ENCODE measurements at places on chromosomes 2 and 18. TPM values are rescaled to one million over a fixed set of nuclear protein-coding genes. Genes with fewer than 3 reads are reported as not detected.

- no peaks in the 10 kb centered on the region for H3K4me1 ChIP-seq
- H3K27ac ChIP-seq = no peak overlapping the region
- no peaks in the 10 kb centered on the region for H3K27me3 ChIP-seq
- H3K4me3 ChIP-seq = no peak overlapping the region
- DNase-seq = no peak
Measured at GRCh38 chr2:133026536-133027177, 356.7 kb upstream of the LYPD1 start.

DNA sequence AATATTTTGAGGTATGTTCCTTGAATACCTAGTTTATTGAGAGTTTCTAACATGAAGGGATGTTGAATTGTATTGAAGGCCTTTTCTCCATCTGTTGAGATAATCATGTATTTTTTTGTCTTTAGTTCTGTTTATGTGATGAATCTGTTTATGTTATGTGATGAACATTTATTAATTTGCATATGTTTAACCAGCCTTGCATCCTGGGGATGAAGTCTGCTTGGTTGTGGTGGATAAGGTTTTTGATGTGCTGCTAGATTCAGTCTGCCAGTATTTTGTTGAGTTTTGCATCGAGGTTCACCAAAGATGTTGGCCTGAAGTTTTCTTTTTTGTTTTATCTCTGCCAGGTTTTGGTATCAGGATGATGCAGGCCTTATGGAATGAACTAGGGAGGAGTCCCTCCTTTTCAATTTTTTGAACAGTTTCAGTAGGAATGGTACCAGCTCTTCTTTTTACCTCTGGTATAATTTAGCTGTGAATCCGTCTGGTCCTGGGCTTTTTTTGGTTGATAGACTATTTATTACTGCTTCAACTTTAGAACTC lies 71.9 kb downstream of the EPC2 start:
- no peaks in the 10 kb centered on the region for H3K4me1 ChIP-seq
- no peak for DNase-seq
- no peak overlapping the region for H3K4me3 ChIP-seq
- no peak overlapping the region for H3K27ac ChIP-seq
- H3K27me3 ChIP-seq = no peaks in the 10 kb centered on the region

- no peak overlapping the region for H3K27ac ChIP-seq
- DNase-seq = no peak
- no peaks in the 10 kb centered on the region for H3K36me3 ChIP-seq
- H3K4me3 ChIP-seq = no peak overlapping the region
- no peaks in the 10 kb centered on the region for H3K4me1 ChIP-seq
- no peaks in the 10 kb centered on the region for H3K27me3 ChIP-seq
Measured at GRCh38 chr18:48208432-48209140, 200.6 kb downstream of the ZBTB7C start.

DNA sequence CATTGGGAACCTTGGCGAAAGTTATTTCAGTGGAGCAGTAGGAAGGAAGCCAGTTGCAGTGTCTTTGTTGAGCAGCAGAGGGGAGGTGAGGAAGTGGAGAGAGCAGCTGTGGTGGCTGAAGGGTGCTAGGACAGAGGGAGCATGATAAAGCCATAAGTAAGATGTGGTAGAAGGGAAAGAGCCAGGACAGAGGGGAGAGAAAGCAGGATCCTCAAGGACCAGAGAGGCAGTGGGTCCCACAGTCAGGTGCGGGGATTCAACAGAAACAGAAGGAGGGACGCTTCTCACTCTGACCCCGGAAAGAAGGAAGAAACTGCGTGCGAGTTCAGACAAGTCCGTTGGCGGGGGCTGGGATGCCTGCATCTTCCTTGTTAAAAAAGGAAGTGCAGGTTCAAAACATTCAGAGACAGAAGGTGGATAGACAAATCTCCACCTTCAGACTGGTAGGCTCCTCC lies at the start of gene CXCR2:
TSS of gene CXCR2 (plus strand) at position 403 of the 455 bp plus-strand sequence. CDS start 8,774 bp downstream, outside the sequence.
- H3K27ac ChIP-seq = no peak within 1 kb of the TSS
- H3K4me1 ChIP-seq = no peaks in the 10 kb centered on the region
- peaks cover 54% of the 10 kb centered on the region for H3K27me3 ChIP-seq
- DNase-seq = no peak
- H3K36me3 ChIP-seq = no peaks in the 10 kb centered on the region

RUFY4 gene
- total RNA-seq = not detected

FBLN7 gene
- total RNA-seq = 2.2 TPM

COBLL1 gene
- 3.6 TPM for total RNA-seq

C2orf81 gene
- 1.6 TPM for total RNA-seq

C1QL2 gene
- not detected for total RNA-seq

MEP1B gene
- total RNA-seq = not detected

TMEM198 gene
- total RNA-seq = 1.1 TPM
